H9 (cell line): ENCODE measurements at places on chromosomes 11 and 22. TPM values are rescaled to one million over a fixed set of nuclear protein-coding genes. Genes with fewer than 3 reads are reported as not detected.

GRCh38 chr11:115963156-115963555 lies 458.9 kb upstream of the CADM1 start:
- H3K4me3 ChIP-seq: no peak overlapping the region
- no peaks in the 10 kb centered on the region; the same call in 1 of the 2 replicates for H3K27me3 ChIP-seq
- DNase-seq: no peak

DNA sequence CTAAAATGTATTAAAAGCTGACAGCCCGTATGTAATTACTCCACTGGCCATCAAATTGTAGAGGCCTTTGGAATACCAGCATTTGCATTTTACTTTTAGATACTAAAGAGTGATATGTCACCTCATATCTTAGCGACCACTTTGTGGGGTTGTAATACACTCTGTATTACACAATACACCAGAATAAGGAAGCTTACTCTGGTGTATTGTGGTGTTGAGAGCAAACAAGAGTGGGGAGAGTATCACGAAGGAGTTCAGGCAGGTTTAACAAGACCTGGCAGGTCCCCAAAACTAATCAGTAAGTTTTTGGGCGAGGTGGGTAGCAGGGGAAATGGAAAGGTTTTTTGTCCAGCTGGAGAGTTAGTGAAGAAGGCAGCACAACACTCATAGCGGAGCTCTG lies 3.2 kb downstream of the NUP50 start:
- H3K4me3 ChIP-seq: no peak overlapping the region
- H3K36me3 ChIP-seq: peaks cover 50% of the 10 kb centered on the region
- DNase-seq: no peak

Gene C22orf23
- 0.55 and 0.57 TPM in 2 replicates for total RNA-seq

Gene CHRNA10
- 2.1 and 2.4 TPM in 2 replicates for total RNA-seq

Gene TEAD1
- total RNA-seq: 75.1 and 76.8 TPM in 2 replicates

Gene OAF
- total RNA-seq: 1.1 and 1.6 TPM in 2 replicates

DNA sequence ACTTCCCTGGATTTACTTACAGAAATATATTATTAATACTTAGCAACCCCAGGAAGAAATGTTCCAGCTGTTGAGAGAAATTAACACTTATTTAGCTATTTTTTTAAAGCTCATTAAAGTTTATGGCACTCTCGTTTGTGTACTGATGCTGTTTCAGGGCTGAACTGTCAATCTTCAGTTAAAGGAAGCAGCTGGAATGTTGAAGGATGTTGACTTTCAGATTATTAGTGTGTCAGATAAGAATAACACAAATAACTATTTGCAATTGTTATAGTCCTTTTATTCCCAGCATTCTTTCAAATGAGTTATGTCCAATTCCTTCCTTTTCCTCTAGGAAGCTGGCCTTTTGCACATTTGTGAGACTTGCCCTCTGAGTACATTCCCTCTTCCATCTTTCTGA lies 278.2 kb upstream of the RAG2 start:
- H3K36me3 ChIP-seq: no peaks in the 10 kb centered on the region
- DNase-seq: no peak
- no peak overlapping the region for H3K4me3 ChIP-seq
- peaks cover 2% of the 10 kb centered on the region; the same call in 1 of the 2 replicates for H3K4me1 ChIP-seq

Gene TMEM9B
- 12.6 and 13.6 TPM in 2 replicates for total RNA-seq

DNA sequence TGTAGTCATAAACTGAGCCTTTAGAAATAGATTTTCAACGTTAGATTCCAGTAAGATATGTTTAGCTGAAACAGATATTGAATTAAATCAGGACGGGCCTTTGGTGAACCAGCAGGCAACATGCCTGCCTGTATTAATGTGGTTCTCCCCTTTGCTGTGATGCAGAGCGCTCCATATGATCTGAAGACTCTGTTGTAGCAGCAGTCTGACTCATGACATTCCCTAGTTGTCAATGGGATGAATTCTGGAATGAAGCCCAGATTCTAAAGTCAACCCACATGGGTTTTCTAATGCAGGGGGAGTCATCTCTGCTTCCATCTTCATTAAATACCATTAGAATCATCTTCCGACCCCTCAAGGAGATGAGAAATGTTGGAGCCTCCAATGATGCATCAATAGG lies 864.5 kb downstream of the NTM start:
- H3K4me3 ChIP-seq: no peak overlapping the region
- H3K27me3 ChIP-seq: peaks cover 2% of the 10 kb centered on the region; the same call in 1 of the 2 replicates
- no peak for DNase-seq
- no peaks in the 10 kb centered on the region for H3K4me1 ChIP-seq

GRCh38 chr22:41471568-41471967 lies 2.7 kb downstream of the ACO2 start:
- H3K4me1 ChIP-seq: peaks cover 2% of the 10 kb centered on the region
- no peak overlapping the region for H3K4me3 ChIP-seq
- peaks cover 14% of the 10 kb centered on the region; the same call in 2 of the 3 replicates for H3K36me3 ChIP-seq
- no peak for DNase-seq

DNA sequence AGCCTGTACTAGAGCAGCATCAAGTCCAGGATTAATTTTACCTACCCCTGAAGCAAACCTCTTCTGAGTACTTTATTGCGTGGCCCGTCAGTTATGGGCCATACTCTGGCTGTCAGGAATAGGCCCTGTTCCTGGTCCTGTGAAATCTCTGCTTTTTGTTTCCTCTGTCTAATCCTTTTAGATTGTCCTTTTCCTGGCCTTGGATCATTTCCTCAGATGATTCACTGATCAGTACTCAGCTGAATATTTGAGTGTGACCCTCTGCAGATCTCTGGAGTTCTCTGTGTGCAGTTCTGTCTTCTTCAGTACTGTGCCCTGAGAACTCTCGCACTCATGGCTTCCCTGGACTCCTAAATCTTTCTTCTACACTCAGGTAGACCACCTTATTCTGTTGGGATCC lies 123.5 kb downstream of the UVRAG start:
- H3K27me3 ChIP-seq: no peaks in the 10 kb centered on the region
- no peak overlapping the region for H3K27ac ChIP-seq
- H3K4me1 ChIP-seq: no peaks in the 10 kb centered on the region
- H3K36me3 ChIP-seq: no peaks in the 10 kb centered on the region
- DNase-seq: no peak

Gene C22orf42
- total RNA-seq: not detected in 2 replicates

GRCh38 chr11:79129702-79130101 lies 311.1 kb downstream of the TENM4 start:
- H3K36me3 ChIP-seq: peaks cover 29% of the 10 kb centered on the region
- no peak overlapping the region for H3K27ac ChIP-seq
- H3K4me1 ChIP-seq: no peaks in the 10 kb centered on the region
- no peaks in the 10 kb centered on the region for H3K27me3 ChIP-seq
- no peak overlapping the region for H3K4me3 ChIP-seq
- DNase-seq: no peak

Gene SERPIND1
- not detected in 2 replicates for total RNA-seq
